Stimulated activated CD8-positive, alpha-beta memory T cell treated with anti-CD3 and anti-CD28 coated beads, Interleukin-7, amount 100 ng/mL, for 24 hours (primary cell): ENCODE measurements at places on chromosomes 11 and 22.
A peak's percentile ranks its signal among the peaks of the same experiment; 100 is the strongest.

DNA sequence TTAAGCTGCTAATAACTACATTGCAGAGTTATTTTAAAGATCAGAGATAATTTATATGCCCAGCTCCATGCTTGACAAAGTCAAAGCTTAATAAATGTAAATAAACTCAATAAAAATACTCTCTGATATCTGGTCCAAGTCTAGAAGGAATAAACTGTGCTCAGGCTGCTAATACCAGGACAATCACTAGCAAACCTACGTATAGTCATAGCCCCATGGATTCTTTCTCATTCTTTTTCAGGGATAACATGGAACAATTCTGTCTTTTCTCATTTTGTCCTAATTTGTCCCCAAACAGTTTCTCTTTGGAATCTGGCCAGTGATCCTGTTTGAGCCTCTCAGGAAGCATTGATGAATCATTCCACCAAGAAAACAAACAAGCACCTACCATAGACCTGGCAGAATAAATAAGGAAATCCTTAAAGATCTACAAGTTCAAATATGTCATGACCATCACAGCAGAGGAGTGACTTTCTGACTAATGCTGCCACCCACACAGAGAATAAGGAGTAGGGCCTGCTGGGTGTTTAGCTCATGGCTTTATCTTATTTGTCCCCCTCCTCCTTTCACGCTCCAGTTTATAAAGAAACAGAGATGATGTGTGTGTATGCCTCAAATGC lies 14.1 kb upstream of the B3GNT6 start:
- no peak for DNase-seq

- DNase-seq, result peak; percentile 72
Observed at GRCh38 chr22:19891317-19892256, 36.9 kb upstream of the GNB1L start.

DNA sequence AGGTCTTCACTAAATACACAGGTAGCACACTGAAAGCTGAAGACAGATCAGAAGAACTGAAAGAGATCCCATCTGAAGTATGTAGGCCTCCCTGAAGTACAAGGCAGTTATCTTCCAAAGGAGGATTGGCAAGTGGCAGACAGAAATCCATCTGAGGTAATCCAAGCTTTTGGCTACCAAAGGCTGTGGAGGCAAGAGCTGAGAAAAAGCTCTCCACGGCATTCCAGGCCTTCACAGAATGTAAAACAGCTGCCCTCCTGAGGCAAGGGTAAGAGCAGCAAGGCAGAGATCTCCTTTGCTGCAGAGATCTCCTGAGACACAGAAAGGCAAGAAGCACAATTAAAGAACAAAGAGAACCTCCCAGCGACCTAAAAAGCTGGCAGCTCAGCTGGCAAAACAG lies 19.1 kb downstream of the PIK3C2A start:
- no peak for DNase-seq

- DNase-seq, result no peak
Observed at GRCh38 chr11:112469376-112469775, 208.7 kb upstream of the PLET1 start.

DNA sequence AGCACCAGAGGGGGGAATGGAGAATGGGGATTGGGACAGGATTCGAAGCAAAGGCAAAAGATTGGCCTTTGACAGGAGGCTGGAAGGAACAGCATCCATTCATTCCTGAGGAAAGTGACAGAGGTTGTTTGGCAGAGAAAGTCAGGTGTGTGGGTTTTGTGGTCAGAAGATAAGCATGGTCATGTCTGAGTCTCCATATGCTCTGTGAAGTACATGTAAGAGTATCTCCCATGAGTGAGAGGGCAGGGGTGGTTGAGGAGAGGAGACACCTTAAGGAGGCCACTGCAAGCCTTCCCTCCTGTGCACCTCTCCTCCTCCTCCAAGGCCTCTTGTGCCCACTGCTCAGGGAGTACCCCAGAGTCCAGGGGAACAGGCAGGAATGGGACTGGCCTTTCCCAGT lies 1.9 kb upstream of the NLRP10 start:
- DNase-seq, result no peak

GRCh38 chr11:114265122-114265878 lies 30.9 kb upstream of the NNMT start:
- no peak for DNase-seq

GRCh38 chr11:64674774-64675173 lies 48.2 kb downstream of the NRXN2 start:
- DNase-seq, result no peak

DNA sequence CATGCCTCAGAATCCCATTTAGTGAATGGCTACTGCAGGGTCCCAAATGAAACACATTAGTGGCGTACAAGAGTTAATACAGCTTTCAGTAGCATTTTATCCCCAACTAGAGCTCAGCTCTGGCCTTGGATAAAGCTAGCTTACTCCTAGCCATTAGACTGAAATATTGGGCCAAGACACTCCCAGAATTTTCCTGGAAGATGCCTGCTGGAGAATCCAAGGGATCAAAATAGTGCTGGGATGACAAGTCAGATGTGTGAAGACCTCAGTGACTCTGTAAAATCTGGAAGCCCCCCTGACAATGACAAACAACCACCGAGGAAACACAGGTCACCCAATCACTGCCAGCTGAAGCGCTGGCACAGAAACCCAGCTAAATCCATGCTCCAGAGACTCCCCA lies 303.1 kb upstream of the SORL1-AS1 start:
- no peak for DNase-seq

GRCh38 chr11:118892514-118892913 lies 8.8 kb downstream of the CXCR5 start:
- no peak for DNase-seq

GRCh38 chr22:44337678-44338004 lies 24.9 kb upstream of the SHISAL1 start:
- no peak for DNase-seq

- DNase-seq, result no peak
Observed at GRCh38 chr11:111209543-111210355, 35.8 kb upstream of the POU2AF2 start.

DNA sequence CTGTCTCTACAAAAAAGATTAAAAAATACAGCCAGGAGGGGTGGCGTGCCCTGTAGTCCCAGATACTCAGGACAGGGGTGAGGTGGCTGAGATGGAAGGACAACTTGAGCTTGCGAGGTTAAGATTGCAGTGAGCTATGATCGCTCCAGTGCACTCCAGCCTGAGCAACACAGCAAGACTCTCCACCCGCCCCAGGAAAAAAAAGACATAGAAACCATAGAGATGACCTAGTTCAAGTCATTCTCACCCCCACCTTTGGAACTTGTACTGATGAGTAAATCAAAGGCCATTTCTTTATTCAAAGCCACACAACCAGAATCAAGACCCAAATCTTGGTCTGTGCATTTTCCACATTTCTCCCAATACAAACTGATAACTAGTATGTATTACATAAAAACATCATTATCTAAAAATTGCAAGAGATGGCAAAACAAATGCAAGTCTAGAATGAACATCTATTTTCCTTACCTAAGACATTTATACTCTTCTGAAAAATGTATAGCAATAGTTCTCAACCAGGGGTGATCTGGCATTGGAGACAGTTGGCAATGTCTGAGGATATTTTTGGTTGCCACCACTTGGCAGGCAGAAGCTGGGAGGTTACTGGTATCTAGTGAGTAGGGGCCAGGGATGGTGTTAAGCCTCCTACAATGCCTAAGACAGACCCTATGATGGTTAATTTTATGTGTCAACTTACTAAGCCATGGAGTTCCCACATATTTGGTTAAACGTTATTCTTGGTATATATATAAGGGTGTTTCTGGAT lies 34.6 kb downstream of the LGR4 start:
- no peak for DNase-seq

DNA sequence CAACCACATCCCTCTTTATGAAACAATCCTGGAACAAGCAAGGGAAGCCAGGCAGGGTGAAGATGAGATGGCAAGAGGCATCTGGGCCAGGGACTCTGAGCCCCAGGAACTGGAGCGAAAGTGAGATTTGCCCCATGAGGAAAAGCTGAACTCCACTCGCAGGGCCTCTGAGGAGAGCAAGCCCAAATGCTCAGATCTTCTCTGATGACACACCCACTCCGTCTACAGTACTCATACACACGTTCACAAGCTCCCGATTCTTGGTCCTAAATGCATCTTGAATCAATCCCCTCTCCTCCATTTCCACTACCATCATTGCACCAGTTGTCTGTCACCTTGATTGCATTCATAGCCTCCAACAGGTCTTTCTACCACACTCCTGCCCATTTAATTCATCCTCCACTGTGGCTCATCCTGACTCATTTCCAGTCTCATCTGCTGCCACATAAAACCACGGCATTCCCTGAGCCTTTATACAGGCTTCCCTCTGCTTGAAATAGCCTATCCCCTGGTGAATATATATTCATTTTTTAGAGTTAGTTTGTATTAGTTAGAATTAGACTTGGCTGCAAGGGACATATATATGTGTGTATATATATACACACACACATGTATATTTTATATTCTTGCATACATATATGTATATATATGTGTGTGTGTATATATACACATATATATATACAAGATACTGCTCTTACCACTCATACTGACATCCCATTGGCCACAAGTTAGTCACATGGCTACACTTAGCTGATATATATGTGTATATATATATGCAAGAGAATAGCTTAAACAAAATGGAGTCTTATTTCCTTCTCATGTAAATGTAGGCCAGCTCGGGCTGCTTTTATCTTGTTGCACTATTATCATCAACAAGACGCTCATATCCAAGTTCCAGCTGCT lies 1.4 kb upstream of the APOA5 start:
- no peak for DNase-seq

GRCh38 chr11:102971766-102972165 lies 16.2 kb upstream of the MMP13 start:
- no peak for DNase-seq

DNA sequence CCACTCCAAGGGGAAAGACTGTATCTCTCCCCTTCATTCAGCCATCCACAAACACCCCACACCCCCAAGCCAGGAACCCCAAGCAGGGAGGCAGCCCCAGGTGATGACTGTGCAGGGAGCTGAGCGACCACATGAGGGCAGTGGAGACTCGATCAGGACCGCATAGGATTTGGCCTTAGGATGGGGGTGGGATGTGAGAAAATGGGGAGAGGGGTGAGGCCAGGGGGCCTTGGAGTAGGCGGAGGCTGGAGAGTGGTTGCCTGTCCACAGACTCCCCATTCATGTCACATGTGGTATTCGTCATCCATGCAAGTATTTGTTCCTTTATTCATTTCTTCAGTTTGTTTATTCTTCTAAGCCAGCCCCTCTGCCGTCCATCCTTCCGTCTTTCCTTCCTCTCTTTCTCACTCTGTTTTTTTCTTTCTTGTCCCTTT lies 2.7 kb upstream of the RHOD start:
- peak; percentile 13 for DNase-seq

DNA sequence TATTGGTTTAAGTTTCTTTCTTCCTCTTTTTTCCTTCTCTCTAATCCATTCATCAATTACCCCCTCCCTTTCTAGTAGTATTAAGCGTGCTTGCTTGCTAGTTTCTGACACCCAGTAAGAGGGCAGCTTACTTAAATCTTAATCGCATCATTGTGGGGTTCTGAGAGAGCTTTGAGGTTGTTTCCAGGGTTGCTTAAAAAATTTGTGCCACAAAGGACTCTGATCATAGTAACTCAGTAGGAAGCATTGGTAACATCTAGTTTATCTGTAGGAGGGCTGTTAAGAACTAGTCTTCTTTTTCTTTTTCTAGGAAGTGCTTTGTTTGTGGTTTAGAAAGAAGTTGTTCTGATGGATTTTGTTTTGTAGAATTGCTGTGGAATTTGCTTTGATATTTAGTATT lies 45.3 kb downstream of the TMEM135 start:
- no peak for DNase-seq
